Stimulated activated CD8-positive, alpha-beta memory T cell treated with anti-CD3 and anti-CD28 coated beads, Interleukin-2, amount 100 ng/mL, for 1 hour (primary cell): ENCODE measurements at places on chromosomes 7 and 10.

DNA sequence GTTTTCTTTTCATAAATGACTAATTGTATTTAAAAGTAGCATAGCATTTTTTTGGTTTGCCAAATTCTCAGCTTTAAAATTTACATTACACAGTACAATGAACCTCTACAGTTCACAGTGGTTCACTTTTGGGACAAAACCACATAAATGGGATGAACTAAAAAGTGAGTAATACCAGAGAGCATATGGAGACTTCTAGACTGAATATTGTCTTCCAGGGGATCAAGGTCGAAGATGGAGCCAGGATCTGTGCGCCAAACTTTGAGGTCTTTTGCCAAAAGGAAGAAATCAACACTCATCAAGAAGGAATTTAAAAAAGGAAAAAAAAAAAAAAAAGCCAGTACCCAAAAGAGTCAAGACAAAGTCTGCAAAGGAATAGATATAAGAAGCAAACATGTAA, 87.5 kb downstream of the NEBL start:
- no peak for DNase-seq

GRCh38 chr10:103833731-103834365, 21.5 kb downstream of the SH3PXD2A start:
- DNase-seq: no peak

DNA sequence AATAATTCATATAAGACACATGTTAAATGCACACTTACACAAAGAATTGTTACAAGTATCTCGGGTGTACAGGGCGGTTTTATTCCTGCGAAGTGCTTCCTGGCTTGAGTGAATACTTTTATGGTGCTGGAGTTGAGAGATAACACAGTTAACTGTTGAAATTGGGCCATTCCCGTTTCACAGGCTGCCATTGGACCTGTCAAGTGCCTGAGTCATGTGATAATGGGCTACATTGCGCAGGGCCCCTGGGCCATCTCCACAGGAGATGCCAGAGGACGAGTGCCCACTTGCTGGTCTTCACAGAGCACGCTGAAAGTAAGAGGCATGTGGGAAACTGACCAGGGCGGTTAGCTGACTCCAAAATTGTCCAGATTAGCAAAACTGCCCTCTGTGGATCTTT, 4.8 kb downstream of the FBH1 start:
- DNase-seq: no peak

DNA sequence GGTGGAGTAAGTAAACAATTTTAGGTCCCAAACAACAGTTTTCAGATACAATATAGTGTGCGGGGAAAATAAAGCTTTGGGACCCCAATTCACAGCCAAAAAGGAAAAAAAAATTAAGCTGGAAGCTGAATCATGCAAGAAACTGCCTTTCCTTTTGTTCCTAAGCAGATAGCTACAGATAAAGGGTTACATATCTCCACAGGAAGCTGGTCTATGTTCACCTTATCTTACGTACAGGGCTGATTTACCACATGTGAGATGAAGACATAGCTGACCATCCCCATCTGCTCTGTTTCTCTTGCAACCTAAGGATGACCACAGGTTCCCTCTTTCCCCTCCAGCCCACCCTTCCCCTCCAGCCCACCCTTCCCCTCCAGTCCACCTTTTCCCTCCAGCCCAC, 14.2 kb upstream of the PFKP start:
- no peak for DNase-seq

DNA sequence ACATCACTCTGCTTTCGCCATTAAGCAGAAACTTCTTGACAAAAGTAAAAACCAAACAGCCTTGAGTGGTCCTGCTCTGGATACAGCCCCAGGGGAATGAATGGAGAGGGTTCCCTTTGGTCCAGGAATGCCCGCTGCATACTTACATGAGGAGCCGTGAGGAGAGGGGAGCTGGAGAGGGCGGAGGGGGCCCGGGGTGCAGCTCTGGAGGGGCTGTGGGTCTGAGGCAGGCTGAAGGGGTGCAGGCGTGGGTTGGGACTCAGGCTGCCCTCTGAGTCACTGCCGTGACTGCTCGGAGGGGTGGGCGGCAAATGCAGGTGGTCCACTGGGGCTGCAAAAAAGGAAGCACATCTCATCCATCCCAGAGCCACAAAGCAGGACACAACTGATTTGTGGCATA, 61.3 kb upstream of the DGKI start:
- DNase-seq: no peak

DNA sequence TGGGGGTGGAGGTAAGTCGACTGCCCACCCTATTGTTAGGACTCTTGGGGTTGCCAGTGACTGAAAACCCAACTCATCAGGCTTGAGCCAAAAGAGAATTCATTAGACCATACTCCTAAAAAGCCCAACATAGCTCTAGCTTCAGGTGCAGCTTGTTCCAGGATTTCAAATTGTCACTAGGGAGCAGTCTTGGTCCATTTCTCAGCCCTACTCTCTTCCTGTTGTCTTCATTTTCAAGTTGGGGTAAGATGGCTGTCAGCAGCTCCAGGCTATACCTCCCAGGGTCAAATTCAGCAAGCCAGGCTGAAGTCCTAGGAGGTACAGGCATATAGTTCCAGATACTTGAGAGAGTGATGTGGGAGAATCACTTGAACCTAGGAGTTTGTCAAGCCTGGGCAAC, 14.9 kb upstream of the COL13A1 start:
- DNase-seq: no peak

- no peak for DNase-seq
Observed at GRCh38 chr7:39656415-39656814, 33.0 kb downstream of the RALA start.

GRCh38 chr7:95491634-95492314, 6.0 kb downstream of the ASB4 start:
- no peak for DNase-seq

DNA sequence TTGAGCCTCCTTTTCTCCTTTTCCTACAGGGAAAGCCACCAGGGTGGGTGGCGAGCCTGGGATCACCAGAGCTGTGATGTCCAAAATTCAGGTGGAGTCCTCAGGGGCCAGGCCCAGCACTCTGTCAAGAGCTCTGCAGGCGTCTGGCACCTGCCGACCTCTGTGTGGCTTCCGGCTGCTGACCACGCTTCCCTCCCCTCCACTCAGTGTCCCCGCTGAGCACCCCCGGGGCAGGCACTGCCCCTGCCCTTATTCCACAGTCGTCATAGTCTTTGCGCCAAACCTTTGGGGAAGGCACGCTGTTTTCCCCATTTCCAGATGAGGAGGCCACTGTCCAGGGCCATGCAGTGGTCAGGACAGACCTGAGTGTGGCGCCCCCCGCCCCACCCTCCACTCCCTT, 7.5 kb downstream of the MTG1 start:
- no peak for DNase-seq

DNA sequence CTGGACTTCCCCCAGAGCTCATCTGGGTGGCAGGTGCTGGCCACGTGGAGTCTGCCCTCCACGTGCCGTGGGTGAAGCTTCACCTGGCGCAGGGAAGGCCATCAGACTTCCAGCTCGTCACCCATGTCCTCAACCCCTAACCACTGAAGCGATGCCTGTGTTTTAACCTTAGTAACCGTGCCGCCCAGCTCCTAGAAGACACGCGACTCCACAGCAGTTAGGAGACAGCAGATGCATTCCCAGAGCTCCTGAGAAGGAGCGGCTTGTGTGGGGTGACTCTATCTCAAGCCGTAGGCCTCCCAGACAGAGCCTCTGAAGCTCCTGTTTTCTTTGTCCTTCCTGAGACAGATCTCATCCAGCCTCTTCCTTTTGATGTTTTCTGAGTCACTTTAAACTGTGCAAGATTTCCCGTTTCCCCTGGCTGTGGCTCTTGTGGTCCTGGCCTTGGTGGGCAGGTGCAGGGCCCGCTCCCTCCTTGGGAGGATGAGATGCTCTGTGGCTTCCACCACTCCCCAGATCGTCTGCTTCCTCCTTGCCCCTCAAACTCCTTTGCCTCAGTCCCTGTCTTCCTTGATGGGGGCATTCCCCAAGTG, 41.4 kb upstream of the AP5Z1 start:
- DNase-seq: no peak

DNA sequence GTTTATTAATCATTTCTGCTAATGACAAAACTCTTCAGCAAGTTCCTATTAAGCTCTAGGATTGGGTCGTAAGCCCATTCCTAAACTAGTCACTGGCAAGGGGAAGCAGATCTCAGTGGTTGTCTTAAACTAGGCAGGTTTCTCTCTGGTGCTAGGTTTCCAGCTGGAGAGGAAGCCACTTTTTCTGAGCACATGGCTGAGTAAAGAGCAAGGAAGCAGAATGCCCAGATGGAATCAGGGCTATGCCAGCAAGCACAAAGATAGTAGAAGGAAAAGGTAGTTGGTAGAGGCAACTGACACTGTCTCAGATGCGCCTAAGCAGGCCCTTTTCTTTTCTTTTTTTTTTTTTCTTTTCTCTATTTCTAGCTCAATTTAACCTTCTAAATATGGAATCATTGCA, 224.9 kb downstream of the EXOC4 start:
- DNase-seq: no peak

- DNase-seq: no peak
Observed at GRCh38 chr10:33734393-33735155, 400.1 kb upstream of the NRP1 start.

GRCh38 chr7:75054744-75055143, 18.9 kb downstream of the RCC1L start:
- no peak for DNase-seq

DNA sequence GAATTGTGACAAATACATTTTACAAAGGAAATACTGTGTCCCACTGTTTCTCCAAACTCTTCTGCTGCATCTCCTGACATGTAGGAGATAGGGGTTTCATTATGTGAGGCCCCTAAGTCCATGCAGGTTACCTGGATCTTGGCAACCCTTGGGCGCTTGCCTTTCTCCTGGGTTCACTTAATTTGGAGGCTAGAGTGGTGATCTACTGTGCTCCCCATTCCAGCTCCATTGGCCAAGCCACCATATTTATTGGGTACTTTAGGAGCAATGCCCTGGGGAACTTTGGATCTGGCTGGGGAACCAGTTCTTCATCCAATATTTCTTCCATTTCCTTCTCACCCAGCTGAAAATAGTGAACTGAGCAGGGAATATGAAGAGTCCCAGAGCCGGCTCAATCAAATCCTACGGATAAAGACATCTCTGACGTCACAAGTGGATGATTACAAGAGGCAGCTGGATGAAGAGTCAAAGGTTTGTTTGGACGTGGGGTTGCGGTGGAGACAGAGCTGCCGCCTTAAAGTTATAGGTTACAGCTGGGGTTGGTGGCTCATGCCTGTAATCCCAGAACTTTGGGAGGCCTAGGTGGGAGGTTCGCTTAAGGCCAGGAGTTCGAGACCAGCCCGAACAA, 18.5 kb downstream of the MYH16 start:
- no peak for DNase-seq

DNA sequence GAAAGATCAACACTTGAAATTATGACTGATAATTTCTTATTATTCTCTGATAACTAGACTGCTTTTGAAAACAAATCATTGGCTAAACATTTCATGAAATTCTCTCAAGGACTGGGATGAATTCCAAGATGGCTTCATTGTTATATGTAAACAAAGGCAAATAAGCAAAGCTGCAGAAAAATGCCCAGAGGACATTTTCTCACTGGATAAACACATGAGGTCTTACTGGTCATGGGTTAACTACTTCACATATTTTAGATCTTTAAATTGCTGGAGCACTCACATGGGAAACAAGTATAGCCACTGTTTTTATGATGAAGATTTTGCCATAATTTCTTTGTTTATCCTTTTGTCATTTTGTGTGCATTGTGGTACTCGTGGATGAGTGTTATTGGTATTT, 239.1 kb downstream of the PHF14 start:
- no peak for DNase-seq

DNA sequence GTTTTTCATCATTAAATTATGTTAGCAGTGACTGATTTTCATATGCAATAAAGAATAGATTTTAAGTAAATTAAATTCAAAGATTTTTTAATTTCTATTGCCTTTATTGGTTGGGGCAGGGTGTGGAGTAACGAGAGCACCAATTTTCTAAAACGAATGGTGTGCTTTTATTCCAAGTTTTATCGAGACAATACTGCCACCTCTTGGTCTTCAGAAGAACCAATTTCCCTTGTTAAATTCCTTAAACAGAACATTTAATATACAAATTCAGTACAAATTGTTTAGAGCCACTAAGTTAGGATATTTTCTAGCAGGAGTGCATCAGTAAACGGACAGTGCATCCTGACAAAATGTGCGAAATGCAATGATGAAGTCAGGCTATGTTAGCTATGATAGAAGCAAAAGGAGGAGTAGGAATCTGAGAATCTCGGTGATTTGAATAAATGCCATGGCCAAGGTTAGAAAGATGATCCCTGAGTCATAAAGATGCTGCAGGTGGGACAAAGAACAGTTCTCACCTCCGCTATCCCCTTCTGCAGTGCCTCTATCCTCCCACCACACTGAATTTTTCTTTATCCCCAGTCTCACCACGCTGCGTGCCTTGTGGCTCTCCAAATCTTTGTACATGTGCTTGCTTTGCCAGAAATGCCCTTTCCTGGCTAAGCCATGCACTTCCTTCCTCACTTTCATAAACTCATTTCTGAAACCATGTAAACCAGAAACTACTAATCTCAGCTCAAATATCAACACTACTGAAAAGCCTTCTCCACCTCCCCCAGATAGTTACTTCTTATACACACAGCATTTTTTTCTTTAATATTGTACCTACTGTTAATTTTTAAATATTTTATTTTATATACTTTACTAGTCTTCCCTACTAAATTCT, 31.9 kb upstream of the AGBL3 start:
- DNase-seq: no peak

GRCh38 chr7:106257752-106258151, 27.0 kb downstream of the NAMPT start:
- DNase-seq: no peak

GRCh38 chr10:47030191-47030703, 119.0 kb downstream of the PTPN20 start:
- no peak for DNase-seq

GRCh38 chr10:59793919-59794318, 40.7 kb upstream of the MRLN start:
- no peak for DNase-seq

DNA sequence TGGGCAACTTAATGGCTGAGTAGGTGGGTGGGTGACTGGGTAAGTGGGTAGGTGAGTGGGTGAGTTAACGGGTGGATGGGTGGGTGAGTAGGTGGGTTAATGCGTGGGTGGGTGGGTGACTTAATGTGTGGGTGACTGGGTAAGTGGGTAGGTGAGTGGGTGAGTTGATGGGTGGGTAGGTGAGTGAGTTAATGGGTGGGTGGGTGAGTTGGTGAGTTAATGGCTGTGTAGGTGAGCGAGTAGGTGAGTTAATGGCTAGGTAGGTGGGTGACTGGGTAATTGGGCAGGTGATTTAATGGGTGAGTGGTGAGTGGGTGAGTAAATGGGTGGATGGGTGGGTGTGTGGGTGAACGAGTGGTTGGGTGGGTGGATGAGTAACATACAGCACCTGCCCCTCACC, 243.0 kb upstream of the MGMT start:
- DNase-seq: no peak
